HCT116 (cell line): ENCODE measurements at places on chromosomes 6 and 20. TPM values are rescaled to one million over a fixed set of nuclear protein-coding genes. Genes with fewer than 3 reads are reported as not detected.

- no peak for DNase-seq
- H3K27me3 ChIP-seq, result no peaks in the 10 kb centered on the region
- no peak overlapping the region for H3K27ac ChIP-seq
- H3K4me3 ChIP-seq, result no peak overlapping the region
- no peaks in the 10 kb centered on the region for H3K4me1 ChIP-seq
These were observed 129.4 kb upstream of the AFDN start for GRCh38 chr6:167697316-167697715.

GRCh38 chr6:12147557-12148316 is 135.6 kb downstream of the HIVEP1 start:
- no peak overlapping the region for H3K27ac ChIP-seq
- H3K36me3 ChIP-seq, result no peaks in the 10 kb centered on the region
- no peak for DNase-seq
- no peaks in the 10 kb centered on the region for H3K27me3 ChIP-seq
- H3K4me1 ChIP-seq, result no peaks in the 10 kb centered on the region
- no peak overlapping the region for H3K4me3 ChIP-seq

DNA sequence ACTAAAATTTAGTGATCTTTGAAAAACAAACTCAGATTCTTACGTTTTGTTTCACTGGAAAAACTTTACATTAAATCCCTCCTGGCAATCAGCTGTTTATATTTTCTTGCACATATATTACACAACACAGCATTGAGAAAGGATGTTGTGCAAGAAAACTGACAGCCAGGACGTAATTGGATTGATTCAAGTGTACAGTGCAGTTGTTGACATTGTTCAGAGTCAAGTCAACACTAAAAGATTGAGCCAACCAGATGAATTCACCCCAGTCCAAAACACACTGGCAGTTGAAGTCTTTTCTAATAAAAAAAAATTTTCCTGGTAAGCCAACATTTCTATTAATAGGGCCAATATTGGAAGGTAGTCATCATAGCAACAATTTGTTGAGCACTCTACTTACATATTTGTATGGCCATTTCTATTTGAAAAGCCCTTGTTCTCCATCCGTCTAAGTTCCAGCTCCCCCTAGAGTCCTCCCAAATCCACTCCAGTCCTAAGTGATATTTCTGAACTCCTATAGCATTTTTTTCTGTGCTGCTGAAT is 20.9 kb upstream of the VNN1 start:
- DNase-seq, result peak; percentile 28
- no peak overlapping the region for H3K27ac ChIP-seq
- no peaks in the 10 kb centered on the region for H3K27me3 ChIP-seq

DNA sequence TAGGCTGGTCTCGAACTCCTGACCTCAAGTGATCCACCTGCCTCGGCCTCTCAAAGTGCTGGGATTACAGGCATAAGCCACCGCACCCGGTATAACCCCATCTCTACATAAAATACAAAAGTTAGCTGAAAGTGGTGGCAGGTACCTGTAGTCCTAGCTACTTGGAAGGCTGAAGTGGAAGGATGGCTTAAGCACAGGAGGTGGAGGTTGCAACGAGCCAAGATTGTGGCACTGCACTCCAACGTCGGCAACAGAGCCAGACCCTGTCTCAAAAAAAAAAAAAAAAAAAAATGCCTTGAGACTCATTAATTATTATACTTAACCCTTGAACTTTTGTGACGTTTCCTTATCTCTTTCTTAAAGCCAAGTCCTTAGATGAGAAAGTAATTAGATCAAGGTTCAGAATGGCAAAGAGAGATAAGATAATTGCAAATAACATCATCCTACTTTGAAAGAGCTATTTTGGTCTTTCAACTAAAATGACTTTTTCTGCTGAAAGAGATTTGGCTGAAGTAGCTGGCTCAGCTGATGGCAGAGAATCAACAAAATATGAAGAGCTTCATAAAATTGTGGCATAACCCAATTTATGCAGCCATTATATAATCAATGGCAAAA is 4.7 kb upstream of the SHLD1 start:
- H3K4me1 ChIP-seq, result peaks cover 7% of the 10 kb centered on the region
- no peak overlapping the region for H3K27ac ChIP-seq
- DNase-seq, result no peak
- no peak overlapping the region for H3K4me3 ChIP-seq

DNA sequence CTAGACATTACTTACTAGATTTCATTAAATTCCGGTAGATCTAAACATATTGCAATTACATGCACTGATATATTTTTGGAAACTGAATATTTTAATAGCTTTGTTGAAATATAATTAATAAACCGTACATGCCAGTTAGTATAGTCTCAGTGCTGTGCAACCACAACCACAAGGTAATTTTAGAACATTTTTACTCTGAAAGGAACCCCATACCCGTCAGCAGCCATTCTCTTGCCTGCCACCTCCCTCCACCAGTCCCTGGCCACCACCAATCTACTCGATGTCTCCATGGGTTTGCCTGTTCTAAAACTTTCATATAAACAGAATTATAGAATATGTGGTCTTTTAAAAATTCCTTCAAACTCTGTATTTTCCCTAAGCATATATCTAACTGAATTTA is 293.9 kb downstream of the THBS2 start:
- no peak for DNase-seq
- no peaks in the 10 kb centered on the region for H3K27me3 ChIP-seq
- H3K36me3 ChIP-seq, result no peaks in the 10 kb centered on the region
- H3K4me3 ChIP-seq, result no peak overlapping the region
- no peaks in the 10 kb centered on the region for H3K4me1 ChIP-seq

TMEM170B gene
- 1.0 TPM for total RNA-seq

CBFA2T2 gene
- 8.0 TPM for total RNA-seq
